ENCODE measurements at places on chromosomes 5 and 9.

DNA sequence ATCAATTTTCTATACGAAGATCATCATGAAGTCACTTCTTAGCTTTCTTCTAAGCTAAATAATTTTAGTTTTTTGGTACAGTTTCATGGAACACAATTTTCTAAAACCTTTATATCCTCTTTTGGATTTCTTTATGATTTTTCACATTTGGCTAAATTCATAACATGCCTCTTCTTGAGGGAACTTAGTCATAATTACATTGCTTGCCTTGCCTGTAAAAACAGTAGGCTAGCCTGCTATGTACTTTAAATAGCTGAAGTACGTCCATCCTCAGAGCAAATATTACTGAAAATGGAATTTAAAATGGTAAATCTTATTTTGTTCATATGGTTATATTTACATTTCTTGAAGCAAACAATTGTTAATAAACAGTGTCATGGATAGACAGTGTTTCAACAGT is 225.0 kb downstream of the VPS13A start:
- H3K36me3 ChIP-seq: peaks cover 14% of the 10 kb centered on the region
- no peaks in the 10 kb centered on the region for H3K27me3 ChIP-seq
- no peak overlapping the region for H3K4me3 ChIP-seq
- no peak for DNase-seq

DNA sequence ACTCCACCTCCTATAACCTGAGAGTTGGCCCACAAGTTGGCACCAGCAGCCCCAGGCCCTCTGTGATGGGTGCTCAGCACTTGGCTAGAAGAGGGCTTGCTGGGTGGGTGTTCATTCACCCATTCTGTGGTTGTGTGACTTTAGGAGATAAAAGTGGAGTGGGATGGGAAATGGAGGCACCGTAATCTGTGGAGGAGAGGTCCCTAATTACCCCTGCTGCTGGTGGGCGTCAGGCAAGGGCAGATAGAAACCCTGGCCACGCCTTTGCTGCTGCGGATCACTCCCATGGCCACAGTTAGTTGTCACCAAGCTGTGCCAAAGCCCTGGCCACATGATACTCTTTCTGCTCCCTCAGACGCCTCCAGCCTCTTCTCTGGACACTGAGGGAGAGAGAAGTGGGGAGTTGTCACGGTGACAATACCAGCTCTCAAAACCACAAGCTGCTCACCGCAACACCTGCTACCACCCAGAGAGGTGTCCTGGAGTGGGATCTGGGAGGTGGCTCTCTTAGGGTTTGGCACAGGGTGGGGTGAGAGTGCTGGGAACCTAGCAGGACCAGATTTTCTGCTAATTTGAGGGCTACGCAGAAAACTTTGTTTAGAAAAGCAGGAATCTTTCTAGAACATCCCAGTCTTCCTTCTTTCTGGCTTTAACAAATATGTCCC is 12.0 kb upstream of the NEUROG1 start:
- no peak for DNase-seq
- H3K27me3 ChIP-seq: peaks cover 87% of the 10 kb centered on the region
- no peak overlapping the region for H3K27ac ChIP-seq
- H3K36me3 ChIP-seq: no peaks in the 10 kb centered on the region
- H3K4me1 ChIP-seq: peaks cover 22% of the 10 kb centered on the region

DNA sequence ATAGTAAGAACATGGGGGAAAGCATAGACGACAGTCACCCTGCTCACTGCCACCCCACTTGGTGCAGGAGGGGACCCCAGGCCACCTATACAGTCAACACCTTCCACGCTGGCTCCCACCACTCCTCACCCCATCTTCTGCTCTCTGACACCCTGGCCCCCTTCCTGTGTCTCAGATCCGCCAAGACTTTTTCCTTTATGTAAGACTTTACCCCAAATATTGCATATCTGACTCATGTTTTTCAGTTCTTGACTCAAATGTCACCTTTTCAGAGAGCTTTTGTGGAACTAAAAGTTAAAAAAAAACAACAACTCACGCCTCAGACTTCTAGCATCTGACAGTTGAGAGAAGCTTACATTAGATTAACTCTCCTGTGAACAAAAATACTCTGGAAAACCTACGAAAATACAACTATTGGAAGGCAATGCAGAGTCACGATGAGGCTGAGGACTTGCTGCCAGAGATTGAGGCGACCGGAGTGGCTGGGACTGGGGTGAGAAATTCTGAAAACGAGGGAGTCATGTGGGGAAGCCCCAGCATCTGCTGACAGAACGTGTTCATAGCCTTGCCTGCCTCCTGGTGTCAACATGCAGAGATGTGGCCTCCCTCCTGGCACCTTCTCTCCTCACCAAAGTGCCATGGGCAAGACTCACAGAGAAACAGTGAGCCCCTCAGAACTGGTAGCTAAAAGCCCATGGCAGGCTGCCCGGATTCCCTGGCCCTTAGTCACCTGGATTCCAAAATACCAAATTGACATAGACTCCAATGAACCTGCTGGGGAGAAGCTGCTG is 22.4 kb upstream of the FCN2 start:
- no peaks in the 10 kb centered on the region for H3K36me3 ChIP-seq
- H3K4me1 ChIP-seq: no peaks in the 10 kb centered on the region
- no peak overlapping the region for H3K4me3 ChIP-seq
- DNase-seq: peak; percentile 58

GRCh38 chr9:127204771-127205470 is 59.7 kb upstream of the GARNL3 start:
- peaks cover 19% of the 10 kb centered on the region for H3K4me1 ChIP-seq
- DNase-seq: no peak

DNA sequence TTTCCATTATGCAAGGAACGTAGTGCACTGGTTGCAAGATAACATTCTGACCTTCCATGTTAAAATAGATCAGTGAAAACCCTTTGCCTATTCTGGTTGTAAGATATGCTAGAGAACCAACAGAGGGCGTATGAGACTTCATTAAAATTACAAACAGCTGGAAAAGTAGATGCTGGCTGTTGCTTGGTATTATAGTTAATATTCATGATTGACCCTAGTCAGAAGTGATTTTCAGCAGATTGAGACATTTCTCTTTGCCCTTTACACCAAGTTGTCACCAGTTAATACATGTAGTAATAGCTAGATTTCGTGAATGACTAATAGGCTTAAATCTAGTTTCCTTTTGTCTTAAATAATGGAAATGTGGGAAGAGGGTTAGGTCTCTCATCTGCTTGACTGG is 13.8 kb upstream of the FGF18 start:
- peak overlapping the region; percentile 6 for H3K4me3 ChIP-seq
- H3K27me3 ChIP-seq: no peaks in the 10 kb centered on the region
- peaks cover 4% of the 10 kb centered on the region for H3K4me1 ChIP-seq
- DNase-seq: no peak
- H3K27ac ChIP-seq: peak overlapping the region; percentile 70
